Fibroblast of mammary gland (primary cell): ENCODE measurements at places on chromosomes 2 and 18.

GRCh38 chr18:27142891-27143290, 42.2 kb downstream of the CHST9 start:
- no peak for DNase-seq

DNA sequence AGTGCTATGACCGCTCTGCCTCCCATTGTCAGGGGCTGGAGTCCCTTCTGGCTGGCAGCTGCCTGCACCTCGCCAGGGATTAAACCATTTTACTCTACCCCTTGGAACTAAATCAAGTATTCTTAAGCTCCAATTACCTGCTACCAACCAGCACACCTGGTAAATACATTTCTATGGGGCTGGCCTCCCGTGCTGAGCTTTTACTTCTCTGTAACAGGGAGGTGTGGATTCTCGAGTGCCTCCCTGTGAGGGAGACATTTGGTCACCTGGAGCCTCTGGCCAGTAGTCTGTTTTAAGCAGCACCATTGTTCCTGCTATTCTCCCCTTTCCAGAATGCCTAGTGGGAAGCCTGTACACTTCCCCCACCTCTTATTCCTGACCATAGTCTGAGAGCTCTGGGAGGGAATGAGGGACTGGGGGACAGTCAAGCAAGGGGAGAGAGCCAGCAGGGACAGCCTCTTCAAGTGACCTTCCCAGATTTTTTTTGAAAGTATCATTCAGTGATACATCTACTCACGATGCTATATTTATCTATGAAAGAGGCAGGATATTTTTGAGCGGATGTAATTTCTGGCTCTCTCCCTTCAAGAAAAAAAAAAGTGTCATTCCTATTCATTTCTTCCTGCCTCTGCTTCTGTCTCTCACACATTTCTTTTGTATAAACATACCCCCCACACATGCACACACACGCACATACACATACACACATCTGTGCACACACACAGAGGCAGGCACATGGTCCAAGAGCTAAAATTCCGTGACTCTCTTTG, 112.8 kb downstream of the CAPN13 start:
- no peak for DNase-seq

- DNase-seq, result peak; percentile 78
Measured at GRCh38 chr2:238462782-238463396, 36.2 kb downstream of the ASB1 start.

DNA sequence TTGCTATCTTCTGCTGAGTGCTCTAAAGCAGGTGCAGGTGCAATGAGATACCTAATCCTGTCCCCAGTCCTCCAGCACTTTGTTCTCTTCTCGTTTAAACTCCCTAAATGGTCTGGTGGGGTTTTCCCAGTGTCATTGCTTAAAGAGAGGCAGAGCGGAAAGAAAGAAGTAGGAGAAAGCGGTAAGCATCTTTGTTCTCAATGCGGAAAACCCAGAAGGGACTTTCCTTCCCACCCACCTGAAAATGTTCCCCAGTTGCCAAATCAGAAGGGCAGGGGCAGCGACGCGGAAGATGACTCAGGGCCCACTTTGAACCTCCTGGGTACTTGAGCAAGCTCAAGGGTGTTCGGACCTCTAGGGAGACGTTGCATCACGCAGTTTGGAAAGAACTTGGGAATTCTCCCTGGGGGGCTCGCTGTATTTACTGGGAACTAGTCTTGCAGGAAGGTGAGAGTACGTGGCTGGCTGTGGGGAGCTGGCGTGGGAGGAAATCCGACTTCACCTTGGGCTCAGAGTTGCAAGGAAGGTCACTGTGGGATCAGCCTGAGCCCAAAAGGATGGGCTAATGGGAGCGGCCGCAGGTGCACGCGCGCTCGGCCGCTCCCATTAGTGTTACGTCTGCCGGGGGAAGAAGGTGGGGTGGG, 589 bp upstream of the SGPP2 start:
- no peak for DNase-seq

DNA sequence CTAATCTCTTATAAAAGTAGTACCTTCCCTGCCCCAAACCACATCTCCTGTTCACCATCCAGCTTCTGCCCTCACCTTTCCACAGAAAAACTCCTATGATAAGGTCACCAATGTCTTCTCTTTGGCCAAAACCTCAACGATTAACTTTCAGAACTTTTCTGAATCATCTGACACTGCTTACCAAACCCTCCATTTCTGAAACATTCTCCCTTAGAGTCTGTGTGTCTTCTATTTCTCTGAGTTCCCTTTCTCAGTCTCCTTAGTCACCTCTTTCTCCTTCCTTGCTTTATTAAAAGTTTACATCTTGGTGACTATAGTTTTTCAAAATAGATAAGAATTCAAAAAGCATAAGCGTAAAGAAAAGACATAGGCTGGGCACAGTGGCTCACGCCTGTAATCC, 51.3 kb upstream of the SP3 start:
- no peak for DNase-seq

- no peak for DNase-seq
Measured at GRCh38 chr18:69804776-69805501, 142.7 kb downstream of the CD226 start.
